ENCODE measurements at places on chromosomes 16 and 17.

DNA sequence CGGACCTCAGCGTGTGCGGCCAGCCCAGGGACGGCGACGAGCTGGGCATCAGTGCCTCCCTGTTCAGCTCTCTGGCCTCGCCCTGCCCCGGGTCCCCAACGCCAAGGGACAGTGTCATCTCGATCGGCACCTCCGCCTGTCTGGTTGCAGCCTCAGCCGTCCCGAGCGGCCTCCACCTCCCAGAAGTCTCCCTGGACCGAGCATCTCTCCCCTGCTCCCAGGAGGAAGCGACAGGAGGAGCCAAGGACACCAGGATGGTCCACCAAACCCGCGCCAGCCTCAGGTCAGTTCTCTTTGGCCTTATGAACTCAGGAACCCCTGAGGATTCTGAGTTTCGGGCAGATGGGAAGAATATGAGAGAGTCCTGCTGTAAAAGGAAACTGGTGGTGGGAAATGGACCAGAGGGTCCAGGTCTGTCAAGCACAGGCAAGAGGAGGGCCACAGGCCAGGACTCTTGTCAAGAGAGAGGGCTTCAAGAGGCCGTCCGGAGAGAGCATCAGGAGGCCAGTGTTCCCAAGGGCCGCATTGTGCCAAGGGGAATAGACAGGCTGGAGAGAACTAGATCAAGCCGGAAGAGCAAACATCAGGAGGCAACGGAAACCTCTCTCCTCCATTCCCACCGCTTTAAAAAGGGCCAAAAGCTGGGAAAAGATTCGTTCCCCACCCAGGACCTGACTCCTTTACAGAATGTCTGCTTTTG is 825 bp downstream of the HASPIN start:
- DNase-seq: no peak

- no peak for DNase-seq
These were observed 54.0 kb downstream of the ABR start for GRCh38 chr17:1125788-1126145.

DNA sequence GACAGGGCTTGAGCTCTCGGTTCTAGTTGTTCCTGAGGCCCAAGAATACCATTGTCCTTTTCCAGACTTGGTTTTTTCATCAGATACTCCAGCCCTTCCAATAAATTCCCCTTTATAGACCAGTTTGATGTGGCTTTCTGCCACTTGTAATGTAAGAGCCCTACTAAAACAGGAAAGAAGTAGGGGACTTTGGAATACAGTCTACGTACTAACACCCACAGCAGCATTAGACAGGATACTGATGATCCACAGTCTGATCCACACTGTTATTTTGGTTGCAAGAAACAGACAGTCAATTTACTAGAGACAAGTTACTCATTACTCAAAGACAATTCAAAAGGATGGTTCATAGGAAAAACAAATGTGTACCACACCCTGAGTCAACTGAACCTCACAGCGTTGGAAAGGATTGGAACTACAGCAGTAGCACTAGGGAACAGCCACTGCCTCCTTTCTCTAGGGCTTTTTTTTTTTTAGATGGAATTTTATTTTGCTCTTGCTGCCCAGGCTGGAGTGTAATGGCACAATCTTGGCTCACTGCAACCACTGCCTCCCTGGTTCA is 45.9 kb upstream of the MED13 start:
- no peak for DNase-seq

DNA sequence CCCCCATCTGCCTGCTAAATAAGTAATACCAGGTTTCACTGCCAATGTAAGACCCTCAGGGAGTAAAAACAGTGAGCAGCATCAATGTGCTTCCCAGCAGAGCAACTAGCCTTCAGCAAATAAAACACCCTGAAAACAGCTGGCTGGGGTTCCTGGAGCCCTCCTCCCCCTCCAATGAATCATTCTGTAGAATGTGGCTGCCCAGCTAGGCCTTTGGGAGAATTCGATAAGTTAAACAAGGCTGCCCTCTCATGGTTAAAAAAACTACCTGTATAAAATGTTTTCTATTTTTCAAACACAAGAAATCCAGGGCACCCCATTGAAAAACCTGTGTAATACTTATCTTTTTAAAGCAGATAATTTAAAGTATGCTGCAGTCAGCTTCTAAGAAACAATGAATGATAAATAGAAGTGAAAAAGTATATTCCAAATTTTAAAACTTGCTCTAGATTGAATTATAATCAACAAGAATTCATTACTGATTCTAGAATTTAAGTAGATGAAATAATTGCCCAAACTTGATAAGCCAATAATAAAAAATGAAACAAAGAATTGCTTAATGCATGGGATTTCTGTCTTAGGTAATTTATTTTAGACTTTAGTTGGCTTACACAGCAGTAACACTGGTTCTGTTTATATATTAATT is 9.4 kb upstream of the TOM1L1 start:
- peak; percentile 80 for DNase-seq

DNA sequence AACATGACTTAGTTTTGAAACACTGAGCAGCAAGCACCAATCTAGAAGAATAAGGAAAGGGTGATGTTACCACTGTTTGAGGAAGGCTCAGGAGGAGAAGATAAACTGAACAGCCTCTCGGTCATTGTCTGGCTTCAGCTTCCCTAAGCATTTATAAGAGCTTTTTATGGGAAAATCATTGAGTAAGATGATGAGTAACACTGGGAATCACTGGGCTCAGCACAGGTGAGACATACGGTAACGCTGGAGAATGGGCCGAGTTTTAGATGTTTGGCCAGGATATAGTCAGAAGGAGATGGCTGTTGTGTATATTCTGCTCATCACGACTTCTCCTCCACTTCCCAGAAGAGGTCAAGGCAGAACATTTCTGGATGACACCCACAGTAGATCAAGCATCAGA is 42.2 kb upstream of the ALOX12 start:
- DNase-seq: no peak

DNA sequence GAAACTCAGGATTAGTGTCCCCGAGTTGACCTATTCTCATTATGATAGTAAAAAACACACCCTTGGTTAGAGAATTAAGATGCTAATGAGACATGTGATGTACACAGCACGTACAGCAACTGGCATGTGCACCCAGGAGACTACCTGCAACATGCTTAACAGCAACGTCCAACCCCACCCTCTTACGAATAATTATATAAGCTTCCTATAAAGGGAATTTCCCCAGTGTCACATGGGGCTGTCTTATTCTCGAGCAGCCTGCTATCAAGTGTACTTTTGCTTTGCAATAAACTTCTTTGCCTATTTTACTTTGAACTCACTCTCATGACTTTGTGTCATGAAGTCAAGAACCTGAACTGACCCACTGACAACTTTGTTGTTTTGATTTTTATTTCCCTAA is 62.4 kb upstream of the PMFBP1 start:
- DNase-seq: no peak

- DNase-seq: no peak
These were observed 117.0 kb upstream of the MAF start for GRCh38 chr16:79717333-79718137.

DNA sequence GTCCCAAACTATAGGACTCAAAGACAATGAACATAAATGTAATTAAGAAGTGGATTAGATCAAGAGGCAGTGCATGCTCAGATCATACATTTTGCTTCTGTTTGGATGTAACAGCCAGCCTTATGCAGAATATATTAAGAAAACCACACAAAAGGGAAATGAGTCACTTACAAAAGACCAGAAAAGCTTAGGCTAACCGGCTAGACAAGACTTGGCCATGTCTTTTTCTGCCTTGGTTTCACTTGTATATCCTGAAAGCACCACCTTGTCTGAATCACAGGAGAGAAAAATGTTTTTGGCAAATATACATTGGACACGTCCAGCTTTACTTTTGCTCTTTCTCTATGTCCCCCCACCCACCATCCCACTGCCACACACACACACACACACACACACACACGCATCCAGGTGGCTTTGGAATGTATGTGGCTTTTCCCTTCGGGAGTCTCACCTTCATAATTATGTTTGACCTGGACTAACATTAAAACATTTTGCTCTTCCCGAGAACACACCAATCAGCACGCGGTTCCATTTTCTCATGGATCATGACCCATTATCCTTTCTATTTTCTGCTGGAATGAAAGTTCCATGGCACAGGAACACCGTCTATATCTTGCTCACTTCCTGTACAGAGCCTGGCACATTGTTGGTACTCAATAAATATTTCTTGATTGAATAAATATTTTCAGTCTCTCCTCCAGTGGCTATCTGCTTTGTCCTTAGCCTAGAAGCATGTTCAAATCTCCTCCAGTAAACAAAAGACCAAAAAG is 64.6 kb downstream of the CDK5R1 start:
- no peak for DNase-seq

GRCh38 chr16:86597880-86598606 is 19.7 kb downstream of the FOXL1 start:
- DNase-seq: peak; percentile 70

- DNase-seq: no peak
These were observed 78.4 kb downstream of the AIPL1 start for GRCh38 chr17:6356562-6356961.

DNA sequence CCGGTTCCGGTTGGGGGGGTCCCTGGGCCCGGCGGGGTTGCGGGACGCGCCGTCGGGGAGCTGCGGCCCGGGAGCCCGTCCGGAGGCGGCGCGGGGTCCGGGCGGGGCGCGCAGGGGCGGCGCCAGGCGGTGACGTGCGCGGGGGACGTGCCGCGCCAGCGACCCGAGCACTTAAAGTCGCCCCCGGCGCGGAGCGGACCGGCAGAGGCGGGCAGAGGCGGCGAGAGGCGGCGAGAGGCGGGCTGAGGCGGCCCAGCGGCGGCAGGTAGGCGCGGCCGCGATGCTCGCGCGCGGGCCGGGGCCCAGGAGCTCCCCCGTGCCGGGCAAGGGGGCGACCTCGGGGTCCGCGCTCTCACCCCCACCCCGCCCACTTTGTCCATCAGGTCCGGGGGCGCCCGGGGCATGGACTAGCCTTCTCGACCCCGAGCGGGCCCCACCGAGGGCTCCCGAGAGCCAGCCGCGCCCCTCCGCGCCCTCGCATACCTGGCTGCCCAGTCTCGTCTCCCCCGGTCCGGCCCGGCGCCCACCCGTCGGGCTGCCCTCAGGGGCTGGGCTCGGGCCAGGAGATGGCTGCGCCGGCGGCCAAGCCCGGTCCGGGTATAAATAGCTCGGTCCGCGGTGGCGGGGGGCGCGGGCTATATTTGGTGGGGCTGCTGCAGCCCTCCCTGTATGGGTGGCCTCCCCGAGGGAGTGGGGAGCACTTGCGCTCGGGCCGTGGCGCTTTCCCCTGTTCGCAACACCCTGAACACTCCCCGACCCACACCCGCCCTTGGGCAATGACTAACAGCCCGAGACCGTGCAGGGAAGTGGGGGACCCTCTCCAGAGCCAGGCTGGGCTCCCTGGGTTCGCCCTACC is at the start of gene SLC16A3:
SLC16A3 (plus strand) TSS at position 201 of the 856 bp plus-strand sequence. CDS start 6,967 bp downstream, outside the sequence.
- DNase-seq: no peak

DNA sequence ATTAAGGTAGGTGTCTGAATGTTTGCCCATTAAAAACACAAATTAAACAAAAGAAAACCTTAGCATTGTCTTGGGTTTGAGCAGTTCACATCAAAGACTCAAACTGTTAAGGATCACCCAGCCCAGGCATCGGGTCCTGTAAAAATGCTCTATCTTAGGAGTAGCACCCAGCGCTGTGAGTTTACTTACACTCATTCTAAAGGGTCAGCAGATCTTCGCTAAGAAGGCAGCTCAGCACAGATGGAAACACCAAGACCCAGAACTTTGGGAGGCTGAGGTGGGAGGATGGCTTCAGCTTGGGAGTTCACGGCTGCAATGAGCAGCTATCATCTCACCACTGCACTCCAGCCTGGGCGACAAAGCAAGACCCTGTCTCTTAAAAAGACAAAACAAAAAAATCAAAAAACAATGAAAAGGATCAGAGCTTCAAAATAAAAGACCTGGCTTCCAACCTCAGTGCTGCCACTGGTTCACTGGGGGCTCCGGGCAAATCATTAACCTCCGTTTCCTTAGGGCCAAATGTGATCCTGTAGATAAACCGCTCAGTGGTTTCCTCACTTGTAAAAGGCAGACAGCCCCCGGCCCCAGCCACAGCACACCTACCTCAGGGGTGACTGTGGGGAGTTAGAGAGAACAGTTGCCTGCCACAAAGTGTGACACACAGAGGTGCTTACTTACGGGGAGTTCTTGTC is 11.1 kb downstream of the COG1 start:
- no peak for DNase-seq

- no peak for DNase-seq
These were observed 17.2 kb upstream of the N4BP1 start for GRCh38 chr16:48627148-48627547.

GRCh38 chr17:9802697-9803096 is 11.3 kb upstream of the DHRS7C start:
- no peak for DNase-seq

DNA sequence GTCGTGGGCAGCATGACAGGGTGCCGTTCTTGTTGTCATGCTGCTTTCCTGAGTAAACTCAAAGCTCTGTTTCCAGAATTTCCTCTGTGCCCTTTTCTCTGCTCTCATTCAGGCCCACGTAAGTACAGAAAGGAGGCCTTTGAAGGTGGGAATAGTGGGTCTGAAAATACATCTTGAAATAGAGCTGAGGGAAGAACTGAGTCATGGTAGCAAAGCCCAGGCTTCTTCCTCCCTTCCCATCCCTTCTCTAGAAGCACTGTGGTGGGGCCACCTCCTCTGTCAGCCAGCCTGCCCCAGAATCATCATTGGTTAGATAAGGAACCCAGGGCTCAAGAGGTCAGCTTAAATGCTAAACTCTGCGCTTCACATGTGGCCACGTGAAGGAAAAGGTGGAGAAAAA is 9.4 kb downstream of the CTRL start:
- DNase-seq: no peak

GRCh38 chr16:79776243-79776847 is 175.8 kb upstream of the MAF start:
- no peak for DNase-seq

GRCh38 chr17:914561-914960 is 65.0 kb downstream of the NXN start:
- DNase-seq: no peak

DNA sequence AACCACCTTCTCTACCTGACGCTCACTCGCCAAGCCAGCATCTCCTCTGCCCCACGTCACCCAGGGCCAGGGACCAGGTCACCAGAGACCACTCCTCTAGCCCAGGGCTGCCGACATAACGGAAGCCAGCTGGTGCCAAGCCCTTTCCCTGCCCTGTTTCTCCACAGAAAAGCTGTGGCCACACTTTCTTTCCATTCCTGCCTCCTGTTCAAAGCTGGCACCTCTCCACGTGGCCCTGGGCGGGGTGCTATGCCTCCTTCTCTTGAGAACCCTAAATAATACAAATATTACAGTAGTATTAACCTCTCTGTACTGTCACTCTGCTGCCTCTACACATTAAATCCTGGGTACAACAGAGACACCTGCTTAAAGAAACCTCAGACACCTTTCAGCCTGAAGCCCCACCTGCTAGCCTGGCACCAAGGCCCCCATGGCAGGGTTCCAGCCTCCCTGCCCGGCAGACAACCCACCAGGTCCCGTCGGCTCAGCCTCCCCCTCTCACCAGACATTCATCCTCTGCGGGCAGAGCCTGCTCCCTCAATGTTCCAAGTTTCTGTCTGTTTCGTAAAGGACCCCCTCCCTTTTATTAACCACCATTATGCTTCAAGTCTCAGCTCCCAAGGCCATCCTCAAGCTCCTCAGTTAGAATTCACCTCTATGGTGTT is 62.3 kb downstream of the TIMM22 start:
- DNase-seq: no peak

Measured in Karpas-422 (cell line).